NCI-H748 treated with DMSO at 0.1 percent for 48 hours (cell line): ENCODE measurements at places on chromosomes 2 and 18.

DNA sequence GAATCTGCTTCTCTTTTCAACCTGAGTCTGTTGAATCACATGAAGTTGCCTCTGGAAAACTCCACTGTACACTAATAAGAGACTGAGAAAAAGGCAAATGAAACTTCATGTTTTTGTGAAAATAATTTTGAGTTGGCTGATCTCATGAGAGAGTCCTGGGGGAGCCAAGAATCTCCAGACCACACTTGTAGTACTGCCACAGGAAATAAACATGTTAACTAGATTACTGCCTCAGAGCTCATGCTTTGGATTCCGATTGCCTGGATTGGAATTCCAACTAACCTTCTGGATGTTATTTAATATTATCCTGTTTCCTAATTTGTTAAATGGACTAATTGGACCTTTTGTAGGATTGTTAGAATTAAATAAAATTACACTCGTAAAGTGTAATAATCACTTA lies 25.2 kb downstream of the NUP35 start:
- DNase-seq = no peak

GRCh38 chr18:76619621-76620315 lies 124.7 kb upstream of the ZNF516 start:
- DNase-seq = no peak

DNA sequence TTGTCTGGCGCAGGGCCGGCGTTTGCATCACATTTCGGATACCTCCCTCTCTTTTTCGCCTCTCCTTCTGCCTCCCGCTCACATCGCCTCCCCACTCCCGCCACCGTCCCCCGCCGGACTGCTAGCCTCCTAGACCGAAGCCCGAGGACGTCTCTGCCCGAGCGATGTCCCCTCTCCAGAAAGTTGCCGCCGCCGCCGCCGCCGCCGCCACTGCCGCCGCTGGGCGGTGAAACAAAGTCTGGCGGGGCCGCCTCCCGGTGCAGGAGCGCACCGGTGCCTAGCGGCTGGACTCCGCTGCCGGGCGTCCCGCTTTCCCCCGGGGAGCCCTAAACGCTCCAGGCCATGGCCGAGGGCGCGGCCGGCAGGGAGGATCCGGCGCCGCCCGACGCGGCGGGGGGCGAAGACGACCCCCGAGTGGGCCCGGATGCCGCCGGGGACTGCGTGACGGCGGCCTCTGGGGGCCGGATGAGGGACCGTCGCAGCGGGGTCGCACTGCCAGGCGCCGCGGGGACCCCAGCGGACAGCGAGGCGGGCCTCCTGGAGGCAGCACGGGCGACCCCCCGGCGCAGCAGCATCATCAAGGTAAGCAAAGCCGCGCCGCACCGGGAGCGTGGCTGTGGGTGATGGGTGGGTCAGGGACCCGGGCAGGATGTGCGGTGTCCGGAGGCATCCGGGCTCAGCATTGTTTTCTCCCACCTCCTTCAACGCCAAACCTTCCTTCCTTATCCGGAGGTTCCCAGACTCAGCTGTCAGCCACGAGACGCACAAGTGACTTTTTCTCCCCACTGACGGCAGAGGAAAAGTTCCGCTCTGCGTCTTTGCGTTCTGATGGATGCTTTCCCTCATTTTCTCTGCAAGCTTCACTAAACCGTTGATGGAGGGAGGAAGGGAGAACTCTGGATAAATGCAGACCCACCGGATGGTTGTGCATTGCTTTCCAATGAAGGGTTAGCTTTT lies 643 bp downstream of the PLCL1 start:
- no peak for DNase-seq

- peak; percentile 76 for DNase-seq
These were observed 176.0 kb downstream of the SMAD2 start for GRCh38 chr18:47754311-47755101.

GRCh38 chr18:12908706-12909105 lies 24.7 kb upstream of the PTPN2 start:
- DNase-seq = no peak

DNA sequence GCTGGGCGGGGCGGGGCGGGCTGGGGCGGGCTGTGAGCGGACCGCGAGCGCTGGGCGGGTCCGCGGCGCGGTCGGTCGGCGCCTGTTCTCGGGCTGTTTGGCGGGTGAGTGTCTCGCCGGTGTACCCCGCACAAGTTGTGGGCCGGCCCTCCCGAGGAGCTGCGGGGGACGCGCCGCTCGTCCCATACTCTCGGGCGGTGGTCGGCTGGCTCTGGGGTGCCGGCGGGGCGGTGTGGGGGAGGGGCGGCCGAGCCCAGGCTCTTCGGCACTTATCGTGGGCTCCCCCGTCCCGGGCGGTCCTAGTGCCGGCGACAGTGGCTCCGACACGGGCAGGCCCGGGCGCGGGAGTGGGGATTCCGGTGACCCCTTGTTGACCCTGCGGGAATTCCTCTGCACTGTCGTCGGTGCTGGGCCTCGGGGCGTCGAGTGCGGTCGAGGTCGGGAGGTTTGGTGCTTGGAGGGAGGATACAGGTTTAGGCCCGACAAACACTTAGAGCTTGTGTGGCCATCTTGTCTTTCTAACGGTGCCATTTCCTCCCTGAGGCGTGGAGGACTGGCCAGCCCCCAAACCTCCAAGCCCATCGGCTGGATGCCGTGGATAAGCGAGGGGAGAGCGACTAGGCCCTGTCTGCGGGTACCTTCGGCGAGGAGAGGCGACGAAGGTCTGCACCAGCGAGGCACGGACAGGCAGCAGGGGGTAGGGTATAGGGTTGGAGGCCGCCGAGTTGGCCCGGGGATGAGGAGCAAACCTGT lies at the start of gene SEPTIN2:
SEPTIN2 (plus strand) TSS at position 47 of the 753 bp plus-strand sequence. CDS start 8,308 bp downstream, outside the sequence.
- DNase-seq = no peak

- DNase-seq = no peak
These were observed 61.5 kb downstream of the RPRM start for GRCh38 chr2:153417077-153417476.

DNA sequence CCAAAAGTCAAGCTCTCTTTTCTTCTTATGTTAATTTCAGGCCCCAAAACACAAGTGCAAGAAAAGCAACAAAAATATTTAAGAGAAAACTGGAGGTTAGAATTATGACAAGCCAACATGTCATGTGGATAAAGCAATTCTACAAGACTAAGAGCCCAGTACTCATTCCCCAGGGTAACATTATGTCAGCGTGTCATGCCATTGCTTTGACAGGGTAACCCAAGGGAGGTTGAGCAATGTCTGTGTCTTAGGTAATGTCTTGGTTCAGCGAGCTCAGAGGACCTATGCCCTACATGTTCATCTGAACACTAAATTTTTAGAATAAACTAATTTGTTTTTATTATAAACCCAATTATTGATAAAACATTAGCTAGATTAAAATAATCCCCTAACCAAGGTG lies 173.2 kb upstream of the ZNF804A start:
- DNase-seq = no peak

- DNase-seq = no peak
These were observed 233.7 kb downstream of the TFCP2L1 start for GRCh38 chr2:121051311-121051710.

GRCh38 chr18:58813561-58814225 lies 51.0 kb upstream of the ZNF532 start:
- DNase-seq = no peak

GRCh38 chr2:60507211-60507965 lies 46.1 kb downstream of the BCL11A start:
- no peak for DNase-seq

GRCh38 chr2:101362777-101363176 lies 24.5 kb downstream of the CREG2 start:
- DNase-seq = no peak

GRCh38 chr2:176187899-176188773 lies at the start of gene HOXD1:
TSS of gene HOXD1 (plus strand) at chr2:176188668. CDS start at chr2:176188802, 134 bp downstream.
- peak; percentile 80 for DNase-seq

GRCh38 chr2:42128721-42129486 lies 40.2 kb upstream of the EML4 start:
- DNase-seq = no peak

DNA sequence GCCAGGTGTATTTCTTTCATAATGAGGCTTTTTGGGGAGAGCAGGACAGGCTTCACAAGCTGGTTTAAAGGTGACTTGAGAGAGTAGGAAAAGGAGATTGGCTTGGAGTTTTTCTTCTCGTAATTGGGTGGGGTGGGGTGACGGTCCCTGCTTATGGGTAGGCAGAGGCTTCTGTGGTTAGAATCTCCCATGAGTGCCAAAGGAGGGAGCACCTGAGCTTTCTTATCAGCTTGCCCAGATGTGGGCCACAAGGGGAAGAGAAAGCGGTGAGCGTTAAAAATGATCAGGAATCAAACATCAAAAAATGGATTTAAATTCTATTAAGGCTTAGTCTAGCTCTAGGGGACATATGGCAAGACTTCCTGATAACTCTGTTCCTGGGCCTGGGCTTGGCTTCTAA lies 9.7 kb upstream of the PNPT1 start:
- no peak for DNase-seq

DNA sequence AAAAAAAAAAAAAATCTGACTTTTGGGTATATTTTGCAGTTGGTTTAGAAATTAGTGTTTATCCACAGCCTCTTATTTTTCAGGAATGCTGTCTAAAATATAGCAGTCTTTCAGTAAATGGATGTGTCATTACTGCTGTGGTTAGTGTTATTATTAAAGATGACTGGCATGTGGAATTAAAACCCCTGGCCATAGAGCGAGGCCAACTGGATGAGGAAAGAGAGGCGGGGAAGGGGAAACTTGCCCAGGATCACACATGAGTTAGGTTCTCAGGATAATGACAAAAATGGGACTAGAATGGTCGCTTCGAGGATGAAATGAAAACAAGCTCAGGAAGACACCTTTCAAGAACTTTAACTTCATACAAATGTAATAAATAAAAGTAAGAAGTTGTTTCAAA lies 57.4 kb upstream of the APCDD1 start:
- DNase-seq = no peak

GRCh38 chr2:217981084-217981730 lies 21.6 kb downstream of the TNS1 start:
- DNase-seq = no peak

DNA sequence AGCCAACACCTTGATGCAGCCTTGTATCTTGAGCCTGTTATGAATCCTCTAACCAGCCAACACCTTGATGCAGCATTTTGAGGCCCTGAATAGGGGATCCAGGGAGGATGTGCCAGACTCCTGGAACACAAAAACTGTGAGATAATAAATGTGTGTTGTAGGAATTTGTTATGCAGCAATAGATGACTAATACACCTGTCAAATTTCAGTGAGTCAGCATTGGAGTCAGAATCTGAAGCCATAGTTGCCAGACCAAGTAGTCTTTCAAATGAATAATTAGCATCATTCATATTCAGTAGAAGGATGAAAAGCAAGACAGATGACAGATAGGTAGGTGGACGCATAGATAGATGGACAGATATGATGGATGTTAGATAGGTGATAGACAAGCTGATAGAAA lies 942.5 kb upstream of the SLC39A10 start:
- no peak for DNase-seq

- peak; percentile 96 for DNase-seq
These were observed 125.9 kb downstream of the GPD2 start for GRCh38 chr2:156562124-156562523.

DNA sequence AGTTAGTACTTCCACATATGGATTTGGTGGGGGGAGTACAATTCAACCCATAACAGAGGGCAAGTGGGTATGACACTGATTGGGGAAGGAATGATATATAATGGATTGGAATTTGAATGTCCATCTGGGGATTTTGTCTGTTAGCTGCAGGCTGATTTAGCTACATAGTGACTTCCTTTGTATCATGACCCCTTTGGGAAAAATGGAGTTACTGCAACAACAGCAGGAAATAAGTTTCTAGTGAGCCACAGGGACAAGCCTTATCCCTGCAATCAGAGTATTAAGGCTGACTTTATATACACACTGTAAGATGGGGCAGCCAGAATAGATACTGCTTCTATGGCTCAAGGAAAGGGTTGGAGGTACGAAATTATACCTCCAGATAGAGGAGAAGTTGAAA lies 404.4 kb upstream of the MEIS1 start:
- DNase-seq = no peak

- DNase-seq = no peak
These were observed 561.2 kb downstream of the METTL4 start for GRCh38 chr18:2009942-2010697.

DNA sequence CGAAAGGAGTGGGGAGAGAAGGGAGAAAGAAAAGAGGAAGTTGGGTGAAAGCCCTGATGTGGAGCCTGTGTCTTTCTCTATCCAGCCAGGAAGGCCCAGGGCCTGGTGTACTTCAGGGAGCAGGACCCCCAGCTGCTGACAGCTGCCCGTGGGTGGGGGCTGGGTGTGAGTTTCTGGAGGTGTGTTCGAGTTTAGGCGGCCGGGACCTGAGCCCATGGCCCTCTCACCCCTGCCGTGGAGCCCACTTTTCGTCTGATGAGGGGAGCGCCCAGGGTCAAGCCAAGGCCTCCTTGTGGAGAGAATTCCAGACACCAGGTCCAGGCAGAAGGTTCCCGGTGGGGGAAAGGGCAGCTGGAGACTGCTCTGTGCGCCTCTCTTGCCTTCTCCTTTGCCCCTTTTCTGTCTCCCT lies 2.2 kb downstream of the SIX3 start:
- DNase-seq = no peak

DNA sequence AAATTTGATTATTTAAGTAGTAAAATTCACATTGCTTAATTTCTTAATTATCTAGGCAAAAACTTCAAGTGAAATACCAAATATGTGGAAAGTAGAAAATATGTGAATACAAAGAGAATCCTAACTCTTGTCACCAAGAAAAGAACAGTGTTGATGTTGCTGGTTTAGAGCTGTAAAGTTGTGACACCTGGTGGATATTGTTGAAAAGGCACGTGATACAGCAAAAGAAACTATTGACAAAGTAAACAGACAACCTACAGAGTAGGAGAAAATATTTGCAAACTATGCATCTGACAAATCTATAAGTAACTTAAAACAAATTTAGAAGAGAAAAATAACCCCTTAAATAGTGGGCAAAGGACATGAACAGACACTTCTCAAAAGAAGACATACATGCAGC lies 25.6 kb upstream of the ZC3H15 start:
- DNase-seq = peak; percentile 26

GRCh38 chr2:18630101-18630500 lies 40.7 kb upstream of the NT5C1B start:
- no peak for DNase-seq

DNA sequence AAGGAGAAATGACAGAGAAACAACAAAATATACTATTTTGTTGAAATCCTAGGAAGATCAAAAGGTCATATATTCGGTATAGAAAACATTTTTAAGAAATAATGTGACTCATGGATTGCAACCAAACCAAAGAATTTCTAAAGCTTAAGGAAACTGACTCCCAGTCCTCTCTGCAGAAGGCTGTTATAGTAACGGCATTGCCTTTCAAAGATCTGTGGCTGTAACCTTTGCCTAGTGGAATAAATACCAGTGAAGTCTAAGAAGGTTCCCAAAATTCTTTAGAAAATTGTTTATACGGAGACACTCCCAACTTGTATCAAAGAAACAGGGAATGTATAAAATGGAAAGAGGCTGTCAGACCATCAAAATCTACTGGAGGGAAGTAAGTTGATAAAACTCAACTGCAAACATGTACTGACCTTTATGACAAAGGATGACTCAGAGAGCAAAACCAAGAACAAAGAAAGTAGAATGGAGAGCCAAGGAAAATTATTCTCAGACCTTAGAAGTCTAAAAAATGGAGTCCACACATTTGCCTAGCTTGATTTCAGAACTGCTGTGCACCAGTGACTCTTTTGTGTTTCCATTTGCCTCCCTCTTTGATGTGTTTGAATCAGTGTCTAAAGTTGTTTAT lies 48.6 kb upstream of the FSIP2 start:
- DNase-seq = no peak

GRCh38 chr2:233422050-233422639 lies 67.9 kb downstream of the DGKD start:
- peak; percentile 40 for DNase-seq
